ENCODE measurements at places on chromosomes 13 and 19.

DNA sequence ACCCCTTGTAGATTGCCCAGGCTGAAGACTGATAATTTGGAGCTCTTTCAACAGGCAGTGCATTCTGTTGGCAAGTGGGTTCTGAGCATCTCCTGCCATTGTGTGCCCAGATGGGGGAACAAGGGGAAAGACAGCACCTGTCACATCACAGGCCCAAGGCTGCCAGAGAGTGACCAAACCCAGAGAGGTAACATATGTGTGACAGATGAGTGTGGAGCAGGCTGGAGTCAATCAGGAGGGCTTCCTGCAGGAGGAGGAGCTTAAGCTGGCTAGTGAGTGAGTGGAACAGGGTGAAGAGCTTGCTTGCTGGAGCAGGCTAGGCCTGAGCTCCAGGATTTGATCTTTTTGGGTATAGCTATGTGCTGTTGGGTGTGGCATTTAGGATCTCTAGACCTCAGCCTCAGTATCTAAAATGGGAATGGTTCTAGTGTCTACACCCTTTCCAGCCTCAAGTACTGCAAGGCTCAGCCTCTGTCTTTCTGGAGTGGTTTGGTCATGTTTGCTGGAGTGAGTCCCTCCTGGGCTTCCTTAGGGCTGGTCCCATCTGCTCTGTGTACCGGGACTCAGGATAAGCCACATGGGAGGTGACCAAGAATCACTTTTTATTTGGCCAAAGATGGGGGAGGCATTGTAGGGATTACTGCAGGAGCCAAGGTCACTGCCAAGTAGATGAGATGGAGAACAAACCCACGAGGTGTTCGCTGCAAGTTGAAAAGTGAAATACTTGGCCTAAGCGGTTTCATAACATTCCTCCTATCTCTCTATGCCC lies 152.4 kb upstream of the TSHZ3 start:
- DNase-seq, result no peak

GRCh38 chr13:110307767-110308655 lies 927 bp downstream of the COL4A2 start:
- peak; percentile 68 for DNase-seq

DNA sequence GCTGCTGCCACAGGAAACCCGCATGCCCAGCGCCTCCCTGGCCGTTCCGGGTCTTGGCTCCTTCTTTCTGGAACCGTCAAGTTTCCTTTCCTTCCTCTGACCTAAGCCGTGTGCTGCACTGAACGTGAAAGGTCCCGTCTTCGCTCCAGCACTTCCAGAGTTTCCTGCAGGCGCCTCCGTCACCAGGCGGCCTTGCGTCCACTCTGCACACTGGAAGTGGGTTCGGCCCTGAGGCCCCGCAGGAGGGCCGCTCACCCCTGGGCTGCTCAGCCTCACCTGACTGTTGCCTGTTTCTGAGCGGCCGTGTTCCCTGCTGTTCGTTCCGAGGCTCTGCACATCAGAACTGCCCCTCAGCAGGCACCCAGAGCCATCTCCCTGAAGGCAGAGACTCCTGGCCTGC lies 12.3 kb upstream of the MEX3D start:
- no peak for DNase-seq

DNA sequence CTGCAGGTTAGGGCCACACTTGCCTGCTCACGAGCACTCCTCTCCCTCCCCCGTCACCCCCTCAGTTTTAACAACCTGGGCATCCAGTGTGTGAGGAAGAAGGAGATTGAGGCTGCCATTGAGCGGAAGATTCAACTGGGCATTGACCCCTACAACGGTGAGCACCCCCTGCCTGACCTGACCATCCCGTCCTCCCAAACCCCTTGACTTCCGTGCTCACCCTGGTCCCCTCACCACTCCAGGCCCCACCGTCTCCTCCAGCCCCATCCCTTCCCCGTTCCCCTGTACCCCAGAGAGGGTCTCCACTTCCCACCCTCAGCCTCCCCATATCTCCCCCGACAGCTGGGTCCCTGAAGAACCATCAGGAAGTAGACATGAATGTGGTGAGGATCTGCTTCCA lies 13.6 kb upstream of the CLASRP start:
- DNase-seq, result no peak

GRCh38 chr13:87889254-87889653 lies 218.1 kb downstream of the SLITRK5 start:
- DNase-seq, result no peak

- peak; percentile 83 for DNase-seq
Observed at GRCh38 chr13:62837895-62838294, 1422.2 kb upstream of the PCDH20 start.

DNA sequence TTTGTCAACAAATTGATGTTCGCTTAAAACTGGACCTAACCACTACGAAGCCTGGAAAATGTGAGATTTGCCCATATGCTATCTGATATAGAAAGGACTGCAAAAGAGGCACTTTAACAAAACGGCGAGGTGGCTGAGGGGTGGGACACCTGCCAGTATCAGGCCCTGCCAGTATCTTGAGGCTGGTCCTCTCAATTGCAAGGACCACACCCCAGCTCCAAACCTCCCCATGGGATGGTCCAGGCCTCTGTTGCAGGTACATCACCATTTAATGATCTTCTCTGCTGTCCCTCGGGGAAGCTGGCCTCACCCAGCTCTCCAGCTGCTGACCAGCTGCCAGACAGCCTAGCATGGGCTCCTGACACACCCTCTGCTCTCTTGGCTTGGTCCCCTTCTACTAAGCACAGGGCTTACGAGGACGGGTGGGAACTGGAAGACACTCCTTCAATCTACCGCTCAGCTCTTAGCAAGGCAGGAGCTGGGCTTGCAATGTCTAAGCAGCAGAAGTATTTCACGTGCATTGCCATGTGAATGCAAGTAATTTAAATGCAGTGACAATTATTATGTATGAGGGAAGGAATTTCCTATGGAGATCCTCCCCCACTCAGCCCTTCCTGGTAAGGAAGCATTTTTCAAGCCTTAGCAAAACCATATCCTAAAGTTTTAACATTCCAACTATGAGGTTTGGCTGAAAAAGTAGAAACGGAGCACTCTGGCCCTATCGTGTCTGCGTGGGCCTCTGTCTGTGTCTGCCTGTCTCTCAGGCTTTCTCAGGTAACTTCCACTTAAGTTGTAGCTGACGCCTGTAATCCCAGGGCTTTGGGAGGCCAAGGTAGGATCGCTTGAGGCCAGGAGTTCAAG lies 63.9 kb downstream of the LATS2 start:
- DNase-seq, result peak; percentile 99

GRCh38 chr19:1106841-1107660 lies 3.3 kb downstream of the GPX4 start:
- DNase-seq, result no peak
